ENCODE measurements at places on chromosomes 2 and 18.

DNA sequence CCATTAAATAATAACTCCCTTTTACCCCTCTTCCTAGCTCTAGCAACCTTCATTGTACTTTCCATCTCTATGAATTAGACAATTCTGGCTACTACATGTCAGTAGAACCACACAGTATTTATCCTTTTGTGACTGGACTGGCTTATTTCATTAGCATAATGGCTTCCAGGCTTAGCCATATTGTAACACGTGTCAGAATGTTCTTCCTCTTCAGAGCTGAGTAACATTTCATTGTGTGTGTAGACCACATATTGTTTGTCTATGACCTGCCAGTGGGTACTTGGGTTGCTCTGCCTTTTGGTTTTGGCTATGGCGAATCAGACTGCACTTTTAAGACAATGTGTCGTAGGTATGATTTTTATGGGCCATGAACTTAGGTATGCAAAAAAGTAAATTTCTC is 20.9 kb downstream of the TSN start:
- no peak for DNase-seq

DNA sequence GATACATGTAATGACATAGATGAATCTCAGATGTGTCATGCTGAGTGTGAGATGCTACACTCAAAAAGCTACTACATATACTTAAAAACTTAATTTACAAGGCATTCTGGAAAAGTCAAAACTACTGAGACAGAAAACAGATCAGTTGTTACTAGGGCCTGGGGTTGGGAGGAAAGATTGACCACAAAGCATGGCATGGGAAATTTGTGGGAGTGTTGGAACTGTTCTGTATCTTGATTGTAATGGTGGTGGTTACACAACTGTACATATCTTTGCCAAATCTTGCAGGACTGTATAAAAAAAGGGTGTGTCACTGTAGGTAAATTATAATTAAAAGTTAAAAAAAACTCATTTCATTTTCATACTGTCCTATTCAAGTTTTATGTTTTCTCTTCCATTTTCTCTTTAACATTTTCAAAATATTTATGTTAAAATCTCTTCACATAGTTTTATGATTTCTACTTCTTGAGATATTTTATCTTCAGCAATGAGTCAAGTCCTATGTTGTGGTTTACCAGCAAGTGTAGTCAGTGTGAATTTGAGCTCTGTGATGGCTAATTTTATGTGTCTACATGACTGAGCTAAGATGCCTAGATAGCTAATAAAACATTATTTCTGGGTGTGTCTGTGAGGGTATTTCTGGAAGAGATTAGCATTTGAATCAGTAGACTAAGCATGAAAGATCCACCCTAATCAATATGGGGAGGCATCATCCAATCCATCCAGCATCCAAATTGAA is 58.6 kb upstream of the VRK2 start:
- no peak for DNase-seq

GRCh38 chr2:68943581-68944568 is 8.8 kb downstream of the GKN2 start:
- DNase-seq: no peak

DNA sequence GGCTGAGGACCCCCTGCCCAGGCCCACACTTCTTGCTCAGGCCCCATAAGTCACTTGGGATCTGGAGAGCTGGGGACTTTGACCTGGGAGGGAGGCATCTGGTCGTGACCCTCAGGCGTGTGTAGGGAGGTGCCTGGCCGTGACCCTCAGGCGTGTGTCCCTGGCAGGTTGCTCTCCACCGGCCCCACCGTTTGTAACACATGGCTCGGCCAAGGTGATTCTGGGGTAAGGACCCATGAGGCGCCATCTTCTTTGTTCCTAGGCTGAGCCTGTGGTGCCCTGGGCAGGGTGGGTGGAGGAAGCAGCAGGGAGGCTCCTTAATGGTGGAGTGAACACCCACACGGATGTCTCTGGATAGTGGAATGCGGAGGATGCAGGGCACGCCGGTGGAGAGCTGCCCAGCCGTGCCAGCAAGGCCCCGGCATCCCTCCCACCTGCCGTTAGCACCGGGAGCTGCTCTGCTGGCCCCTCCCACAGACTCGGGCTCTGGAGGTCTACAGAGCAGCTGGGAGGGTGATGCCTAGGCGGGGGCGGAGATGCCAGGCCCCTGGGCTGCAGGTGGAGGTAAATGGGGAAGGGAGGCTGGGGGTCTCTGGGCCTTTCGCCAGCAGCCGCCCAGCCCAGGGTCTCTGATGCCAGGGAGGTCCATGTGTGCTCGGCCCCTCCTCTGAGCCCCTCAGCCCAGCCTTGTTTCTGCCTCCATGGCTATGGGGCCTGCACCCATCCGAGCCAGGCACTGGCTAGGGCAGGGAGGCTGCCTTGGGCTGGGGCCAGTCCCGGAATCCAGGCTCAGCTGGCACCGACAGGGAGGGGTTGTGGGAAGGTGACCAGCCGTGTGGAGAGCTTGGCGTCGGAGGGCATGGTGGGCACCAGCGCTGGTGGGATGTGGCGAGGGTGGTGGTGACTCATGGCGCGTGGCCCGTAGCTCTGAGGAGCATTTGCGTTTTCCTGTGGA is 1.1 kb upstream of the GAL3ST2 start:
- no peak for DNase-seq

GRCh38 chr2:70831861-70832260 is 3.8 kb downstream of the CD207 start:
- DNase-seq: no peak

DNA sequence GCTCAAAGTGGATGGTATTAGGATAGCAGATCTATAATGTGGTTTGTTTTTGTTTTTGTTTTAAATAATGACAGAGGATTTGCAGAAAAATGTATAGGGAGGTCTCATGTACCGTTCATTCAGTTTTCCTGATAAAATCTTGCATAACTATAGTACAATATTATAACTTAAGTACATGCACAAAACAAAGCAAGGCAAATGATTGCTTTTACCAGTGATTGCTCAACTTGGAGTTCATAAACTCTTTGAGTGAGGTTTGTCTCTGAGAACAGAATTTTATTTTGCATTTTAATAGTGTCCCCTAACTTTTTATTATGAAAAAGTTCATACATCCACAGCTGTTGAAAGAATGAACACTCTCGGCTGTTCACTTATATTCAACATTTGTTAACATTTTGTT is 96.6 kb downstream of the MAP4K4 start:
- DNase-seq: no peak

GRCh38 chr18:25435149-25435782 is 83.3 kb upstream of the ZNF521 start:
- no peak for DNase-seq

- DNase-seq: no peak
These were observed 565.5 kb downstream of the CCDC85A start for GRCh38 chr2:56749152-56749752.

- DNase-seq: no peak
These were observed 20.4 kb downstream of the ADAM23 start for GRCh38 chr2:206463685-206464084.

GRCh38 chr2:141699573-141699972 is 431.2 kb downstream of the LRP1B start:
- no peak for DNase-seq

DNA sequence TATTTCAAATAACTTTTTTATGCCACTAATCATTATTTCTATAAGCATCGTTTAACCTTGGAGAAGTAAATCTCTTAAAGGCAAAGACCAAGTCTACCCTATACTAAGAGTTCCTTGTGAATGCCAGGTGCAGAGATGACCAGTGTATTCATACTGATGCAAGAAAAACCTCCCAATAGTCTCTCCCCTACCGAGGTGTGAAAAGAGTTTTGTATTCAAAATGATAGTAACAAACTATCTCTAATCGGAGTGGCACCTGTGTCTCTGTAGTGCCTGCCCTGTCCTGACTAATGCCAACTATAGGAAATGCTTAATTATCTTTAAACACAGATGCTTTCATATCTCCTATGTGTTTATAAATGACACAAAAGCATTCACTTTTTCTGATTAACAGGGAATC is 798.5 kb downstream of the TRIB2 start:
- DNase-seq: no peak

DNA sequence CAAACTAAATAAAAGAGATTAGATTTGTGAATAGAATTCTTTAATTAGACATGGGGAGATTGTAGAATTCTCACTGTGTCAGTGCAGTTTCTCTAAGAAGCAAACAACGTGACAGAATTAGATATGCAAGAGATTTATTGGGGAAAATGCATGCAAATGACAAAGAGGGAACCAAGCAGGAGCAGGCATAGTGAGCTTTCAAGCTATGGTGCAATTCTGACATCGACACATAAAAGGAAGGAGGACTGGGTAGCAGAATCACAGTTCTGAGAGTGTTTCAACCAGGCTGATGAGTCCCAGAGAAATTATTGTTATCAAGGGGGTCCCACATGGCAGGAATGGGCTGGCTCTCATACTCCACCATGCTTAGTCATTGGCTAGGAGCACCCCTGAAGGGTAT is 338.4 kb downstream of the FIGN start:
- DNase-seq: no peak

GRCh38 chr2:6557737-6558136 is 308.0 kb downstream of the CMPK2 start:
- DNase-seq: no peak

- no peak for DNase-seq
These were observed 73.4 kb downstream of the MARCHF4 start for GRCh38 chr2:216298719-216299495.

- DNase-seq: no peak
These were observed 139.1 kb upstream of the TACR1 start for GRCh38 chr2:75338461-75338860.

GRCh38 chr18:26103579-26103978 is 13.2 kb upstream of the SS18 start:
- no peak for DNase-seq

- no peak for DNase-seq
These were observed 808 bp downstream of the ATP5MC3 start for GRCh38 chr2:175180701-175181103.

- no peak for DNase-seq
These were observed 1.2 kb upstream of the SERPINB13 start for GRCh38 chr18:63585988-63586387.

DNA sequence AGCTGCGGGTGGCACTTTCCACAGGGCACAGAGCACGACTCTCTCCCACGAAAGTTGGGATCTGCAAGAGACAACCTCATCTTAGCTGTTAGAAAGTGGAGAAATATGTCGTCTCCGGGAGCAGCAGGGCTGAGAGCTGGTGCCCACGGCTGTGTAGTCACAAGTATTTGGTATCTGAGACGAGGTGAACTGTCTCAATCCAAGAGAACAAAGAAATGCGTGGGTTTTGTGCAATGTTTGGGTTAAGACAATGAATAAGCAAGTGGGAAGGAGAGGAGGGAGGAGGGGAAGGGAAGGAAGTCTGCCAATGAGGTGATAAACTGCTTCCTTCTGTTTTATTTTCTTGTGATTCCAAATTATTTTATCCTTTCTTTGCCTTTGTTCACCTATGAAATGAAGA is 18.0 kb downstream of the DYTN start:
- DNase-seq: no peak

GRCh38 chr18:65523461-65523860 is 227.4 kb upstream of the CDH7 start:
- DNase-seq: no peak

GRCh38 chr2:10584843-10585475 is 104.8 kb downstream of the NOL10 start:
- DNase-seq: no peak

GRCh38 chr2:158714420-158714819 is 80.7 kb upstream of the DAPL1 start:
- no peak for DNase-seq

DNA sequence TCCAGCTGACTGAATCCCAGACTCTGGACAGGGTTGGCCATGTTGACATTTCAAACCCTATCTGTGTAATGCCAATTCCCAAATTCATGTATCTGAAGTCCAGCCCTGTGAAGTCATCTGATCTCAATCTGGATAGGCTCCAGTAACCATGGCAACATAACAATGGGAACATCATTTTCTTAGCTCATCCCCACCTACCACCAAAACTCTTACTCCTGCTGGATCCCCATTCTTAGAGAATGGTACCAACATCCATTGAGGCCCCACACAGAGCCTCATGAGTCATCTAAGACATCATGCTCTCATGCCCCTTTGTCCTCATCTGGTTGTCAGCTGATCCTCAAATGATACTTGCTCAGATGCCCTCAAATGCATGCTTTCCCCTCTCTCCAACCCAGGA is 58.9 kb upstream of the TEX51 start:
- DNase-seq: no peak

GRCh38 chr2:28360718-28361293 is 31.9 kb upstream of the FOSL2 start:
- no peak for DNase-seq

GRCh38 chr2:8215982-8216381 is 465.9 kb upstream of the ID2 start:
- DNase-seq: no peak

Data from activated T-helper 1 cell treated with anti-CD3 and anti-CD28 coated beads, Interleukin-2, amount 50 U/mL, for 16 hours (primary cell).